ENCODE measurements at places on chromosomes 16 and 17. TPM values are rescaled to one million over a fixed set of nuclear protein-coding genes. Genes with fewer than 3 reads are reported as not detected.
A peak's percentile ranks its signal among the peaks of the same experiment; 100 is the strongest.

GRCh38 chr16:85245307-85246172, 133.3 kb upstream of the CIBAR2 start:
- DNase-seq: peak; percentile 64

DNA sequence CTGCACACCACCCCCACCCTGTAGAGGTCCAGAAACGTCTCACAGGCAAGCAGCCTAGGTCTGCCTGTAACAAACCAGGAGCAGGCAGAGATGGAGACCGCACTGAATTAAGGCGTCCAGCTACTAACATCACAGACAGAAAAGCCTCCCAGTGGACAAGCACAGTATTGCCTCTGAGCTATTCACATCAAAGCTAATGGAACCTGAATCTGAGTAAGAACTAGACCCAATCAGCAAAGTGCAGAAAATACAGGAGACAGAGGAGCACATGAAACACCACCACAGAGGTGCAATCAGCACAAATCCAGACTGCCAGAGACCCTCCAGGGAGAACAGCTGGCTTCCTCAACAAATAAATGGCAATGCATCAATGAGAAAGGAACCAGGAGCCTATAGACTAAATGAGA, 22.2 kb upstream of the PEMT start:
- peak; percentile 57 for DNase-seq

GRCh38 chr16:56658327-56658875, 642 bp downstream of the MT1F start:
- DNase-seq: no peak

GRCh38 chr17:40349477-40349894, 15.1 kb downstream of the GJD3 start:
- DNase-seq: peak; percentile 20

NEUROD2 gene
- not detected for total RNA-seq

Measured in B cell (primary cell).